ENCODE measurements at places on chromosomes 7 and 10. TPM values are rescaled to one million over a fixed set of nuclear protein-coding genes. Genes with fewer than 3 reads are reported as not detected.

Gene SYT15B
- total RNA-seq: 0.04 TPM

Gene AKR1C1
- 2,238 TPM for total RNA-seq

Gene LIPM
- not detected for total RNA-seq

Gene AKR1B15
- 1.2 TPM for total RNA-seq

Gene AS3MT
- 27.3 TPM for total RNA-seq

Gene KIF11
- total RNA-seq: 62.8 TPM

Gene SUPV3L1
- total RNA-seq: 45.7 TPM
